Stimulated activated CD4-positive, alpha-beta T cell treated with anti-CD3 and anti-CD28 coated beads, Interleukin-4, amount 100 ng/mL, for 1 hour (primary cell): ENCODE measurements at places on chromosomes 7 and 10.

- no peak for DNase-seq
These were observed 104.2 kb downstream of the WNT2 start for GRCh38 chr7:117218700-117219099.

DNA sequence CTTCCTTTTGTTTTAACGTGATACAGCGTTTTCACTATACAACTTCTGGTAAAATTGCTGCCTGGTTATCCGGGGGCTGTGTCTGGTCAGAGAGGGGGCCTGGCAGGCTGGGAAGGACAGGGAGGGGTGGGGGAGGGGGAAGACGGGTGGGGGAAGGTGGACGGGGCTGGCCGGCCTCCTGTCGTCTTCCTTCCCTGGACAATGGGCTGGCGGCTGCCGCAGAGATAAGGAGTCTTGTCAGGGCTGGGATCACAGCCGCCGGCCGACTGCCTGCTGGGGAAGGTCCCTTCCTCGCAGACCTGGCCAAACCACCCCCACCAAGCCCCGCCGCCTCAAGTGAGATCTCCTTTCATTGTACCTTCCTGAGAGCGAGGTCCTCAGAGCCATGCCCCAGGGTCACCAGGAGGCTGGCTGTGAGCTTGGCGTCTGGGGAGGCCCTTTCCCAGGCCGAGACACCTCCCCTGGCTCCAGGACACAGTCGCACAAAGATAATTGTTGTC, 151.2 kb upstream of the TNRC18 start:
- no peak for DNase-seq

- no peak for DNase-seq
These were observed 77.5 kb upstream of the CXCL12 start for GRCh38 chr10:44462338-44462914.

DNA sequence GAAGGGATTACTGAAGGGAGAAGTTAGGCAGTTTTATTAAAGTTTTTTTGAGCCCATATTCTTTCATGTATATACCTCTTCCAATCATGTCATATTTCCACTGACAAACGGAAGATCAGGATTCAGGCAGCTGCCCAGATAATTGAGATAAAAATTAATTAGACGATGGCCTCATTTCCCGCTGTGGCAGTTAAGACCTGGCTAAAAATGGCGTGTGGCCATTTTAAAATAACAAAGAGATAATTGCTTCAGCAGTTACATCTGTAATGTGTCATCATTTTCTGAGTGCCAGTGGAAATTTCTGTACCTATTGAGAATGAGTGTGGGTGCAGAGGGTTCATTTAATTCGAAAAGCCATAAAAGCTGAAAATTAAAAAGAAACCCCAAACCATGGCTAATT, 215.1 kb downstream of the STK31 start:
- DNase-seq: no peak

GRCh38 chr7:18459484-18460245, 35.9 kb upstream of the HDAC9 start:
- DNase-seq: no peak

GRCh38 chr10:43313901-43314300, 47.0 kb upstream of the RASGEF1A start:
- no peak for DNase-seq

DNA sequence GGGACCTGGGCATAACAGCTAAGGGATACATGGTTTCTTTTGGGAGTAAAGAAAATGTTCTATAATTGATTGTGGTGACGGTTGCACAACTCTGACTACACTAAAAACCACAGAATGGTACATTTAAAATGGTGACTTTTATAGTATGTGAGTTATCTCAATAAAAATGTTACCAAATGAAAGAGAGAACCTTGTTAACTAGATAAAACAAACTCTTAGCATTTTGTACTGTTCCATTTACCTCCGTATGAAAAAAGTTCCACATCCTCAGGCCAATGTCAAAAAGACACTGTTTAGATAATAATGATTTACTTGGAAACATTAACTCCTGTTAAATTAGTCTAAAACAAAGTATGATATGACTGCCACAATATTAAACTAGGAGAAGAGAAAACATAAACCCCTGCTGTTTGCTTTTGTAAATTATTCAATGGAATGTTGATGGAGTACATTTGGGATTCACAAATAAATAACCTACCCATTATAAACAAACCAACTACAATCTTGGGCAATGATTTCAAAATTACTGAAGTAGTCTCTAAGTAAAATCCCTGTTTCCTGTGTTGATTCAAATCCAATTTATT, 60.7 kb downstream of the SMURF1 start:
- DNase-seq: no peak

GRCh38 chr10:75899816-75900390, 468.5 kb downstream of the LRMDA start:
- no peak for DNase-seq

- DNase-seq: no peak
These were observed 108.3 kb downstream of the AHR start for GRCh38 chr7:17406738-17407137.

GRCh38 chr7:38928506-38928905, 19.5 kb upstream of the VPS41 start:
- no peak for DNase-seq

DNA sequence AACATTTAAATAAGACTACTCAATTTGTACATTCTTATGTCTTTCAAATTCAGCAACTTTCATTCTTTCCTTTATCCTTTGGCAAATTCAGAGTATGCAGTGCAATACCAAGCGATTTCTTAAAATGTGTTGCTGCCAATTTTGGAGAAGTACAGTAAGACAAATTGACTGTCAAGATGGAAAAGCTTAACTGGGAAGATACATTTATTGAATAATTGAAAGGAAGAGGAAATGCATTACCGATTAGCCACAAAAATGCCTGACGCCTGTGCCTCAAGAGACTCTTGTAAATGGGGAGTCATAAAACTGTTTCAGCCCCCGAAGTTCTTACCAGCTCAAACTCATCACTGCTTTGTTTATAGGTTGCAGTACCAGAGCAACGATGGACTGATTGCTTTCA, 373.3 kb upstream of the GALNT17 start:
- DNase-seq: no peak

GRCh38 chr10:42868530-42868929, 85.9 kb downstream of the BMS1 start:
- no peak for DNase-seq

GRCh38 chr10:89929282-89930026, 228.1 kb downstream of the KIF20B start:
- DNase-seq: no peak

- DNase-seq: no peak
These were observed 152.1 kb upstream of the LYZL2 start for GRCh38 chr10:30781670-30782121.

DNA sequence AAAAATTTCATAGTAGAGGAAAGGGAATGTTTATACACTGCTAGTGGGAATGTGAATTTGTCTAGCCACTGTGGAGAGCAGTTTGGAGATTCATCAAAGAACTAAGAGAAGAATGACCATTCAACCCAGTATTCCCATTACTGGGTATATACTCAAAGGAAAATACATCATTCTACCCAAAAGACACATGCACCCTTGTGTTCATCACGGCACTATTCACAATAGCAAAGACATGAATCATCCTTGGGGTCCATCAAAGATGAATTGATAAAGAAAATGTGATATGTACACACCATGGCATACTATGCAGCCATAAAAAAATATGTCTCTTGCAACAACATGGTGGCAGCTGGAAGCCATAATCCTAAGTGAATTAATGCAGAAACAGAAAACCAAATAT, 825.7 kb downstream of the TNS3 start:
- DNase-seq: no peak

- no peak for DNase-seq
These were observed 335.7 kb downstream of the PHTF2 start for GRCh38 chr7:78134256-78134655.
